Testis (tissue), 5 donors: ENCODE measurements at places on chromosomes 2 and 18.

DNA sequence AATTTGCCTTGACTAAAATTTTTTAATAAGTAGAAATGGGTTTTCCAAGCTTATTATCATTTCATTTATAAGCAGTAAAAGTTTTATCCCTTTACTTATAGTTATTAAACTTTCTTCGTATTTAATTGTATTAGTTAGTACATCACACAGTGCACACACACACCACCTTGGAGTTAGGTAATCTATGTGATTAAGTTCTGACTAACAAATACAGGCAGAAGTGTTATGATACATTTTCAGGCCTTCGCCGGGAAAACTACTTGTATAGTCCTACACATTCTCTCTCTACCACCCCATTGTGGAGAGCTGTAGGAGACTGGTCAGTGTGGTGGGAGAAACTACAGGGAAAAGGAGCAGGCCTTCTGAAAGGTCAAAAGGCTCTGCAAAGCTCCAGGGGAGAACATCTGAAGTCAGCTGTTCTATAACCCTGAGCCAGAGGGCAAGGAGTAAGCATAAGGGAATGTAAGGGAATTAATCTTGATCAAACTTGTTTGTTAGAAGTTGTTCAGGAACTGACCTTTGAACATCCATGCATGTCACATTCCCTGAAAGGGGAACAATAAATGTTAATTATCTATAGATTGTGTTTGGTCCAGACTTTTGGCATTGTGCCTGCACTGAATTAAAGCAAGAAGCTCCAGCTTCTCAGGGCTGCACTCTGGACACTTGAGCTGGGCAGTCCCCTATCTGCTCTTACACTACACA, 231.7 kb downstream of the FSIP2 start:
- no peak for DNase-seq

- no peak for DNase-seq
Measured at GRCh38 chr2:11824901-11825828, 78.7 kb downstream of the LPIN1 start.

- DNase-seq: no peak
Measured at GRCh38 chr2:147865560-147865959, 20.7 kb downstream of the ACVR2A start.

DNA sequence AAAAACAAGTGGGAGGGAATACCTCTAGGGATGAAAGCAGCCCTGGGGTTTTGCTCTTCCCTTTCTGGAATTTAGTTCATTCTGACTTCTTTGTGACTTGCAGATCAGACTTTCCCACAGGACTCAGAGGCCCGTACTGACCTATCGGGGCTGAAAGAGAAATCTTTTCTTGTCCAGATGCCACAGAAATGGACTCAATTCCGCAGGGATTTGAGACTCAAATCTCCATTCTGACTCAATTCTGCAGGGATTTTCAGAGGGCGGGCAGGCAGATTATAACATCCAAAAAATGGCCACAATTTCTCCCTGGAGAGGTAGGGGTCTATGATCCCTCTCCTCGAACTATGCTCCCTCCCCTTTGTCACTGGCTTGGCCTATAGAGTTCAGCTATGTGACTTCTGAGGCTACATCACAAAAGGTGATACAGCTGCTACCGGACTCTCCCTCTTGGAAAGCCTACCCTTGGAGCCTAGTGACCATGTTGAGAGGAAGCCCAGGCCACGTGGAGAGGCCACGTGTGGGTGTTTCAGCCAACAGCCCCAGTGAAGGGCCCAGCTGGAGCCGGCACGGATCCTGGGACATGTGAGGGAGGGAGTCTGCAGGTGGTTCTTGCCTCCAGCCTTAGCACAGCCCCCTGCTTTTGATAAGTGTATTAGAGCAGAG, 4.8 kb upstream of the EFHD1 start:
- no peak for DNase-seq

GRCh38 chr2:30031184-30031583, 109.8 kb upstream of the ALK start:
- DNase-seq: no peak

- no peak for DNase-seq
Measured at GRCh38 chr2:134462275-134462674, 208.4 kb downstream of the MGAT5 start.

- DNase-seq: no peak
Measured at GRCh38 chr18:48422947-48423378, 13.8 kb upstream of the ZBTB7C start.

GRCh38 chr18:55869556-55870501, 281.8 kb upstream of the TCF4 start:
- DNase-seq: no peak
